ENCODE measurements at places on chromosomes 2 and 18.
A peak's percentile ranks its signal among the peaks of the same experiment; 100 is the strongest.

- DNase-seq, result no peak
Observed at GRCh38 chr2:190912726-190913125, 32.1 kb downstream of the GLS start.

- DNase-seq, result peak; percentile 92
Observed at GRCh38 chr18:77052297-77052982, 80.1 kb downstream of the MBP start.

- DNase-seq, result no peak
Observed at GRCh38 chr2:216918088-216918680, 58.3 kb upstream of the TNP1 start.

GRCh38 chr2:10916953-10917352, 5.2 kb downstream of the KCNF1 start:
- no peak for DNase-seq

- DNase-seq, result no peak
Observed at GRCh38 chr2:47264143-47264542, 109.0 kb upstream of the STPG4 start.

DNA sequence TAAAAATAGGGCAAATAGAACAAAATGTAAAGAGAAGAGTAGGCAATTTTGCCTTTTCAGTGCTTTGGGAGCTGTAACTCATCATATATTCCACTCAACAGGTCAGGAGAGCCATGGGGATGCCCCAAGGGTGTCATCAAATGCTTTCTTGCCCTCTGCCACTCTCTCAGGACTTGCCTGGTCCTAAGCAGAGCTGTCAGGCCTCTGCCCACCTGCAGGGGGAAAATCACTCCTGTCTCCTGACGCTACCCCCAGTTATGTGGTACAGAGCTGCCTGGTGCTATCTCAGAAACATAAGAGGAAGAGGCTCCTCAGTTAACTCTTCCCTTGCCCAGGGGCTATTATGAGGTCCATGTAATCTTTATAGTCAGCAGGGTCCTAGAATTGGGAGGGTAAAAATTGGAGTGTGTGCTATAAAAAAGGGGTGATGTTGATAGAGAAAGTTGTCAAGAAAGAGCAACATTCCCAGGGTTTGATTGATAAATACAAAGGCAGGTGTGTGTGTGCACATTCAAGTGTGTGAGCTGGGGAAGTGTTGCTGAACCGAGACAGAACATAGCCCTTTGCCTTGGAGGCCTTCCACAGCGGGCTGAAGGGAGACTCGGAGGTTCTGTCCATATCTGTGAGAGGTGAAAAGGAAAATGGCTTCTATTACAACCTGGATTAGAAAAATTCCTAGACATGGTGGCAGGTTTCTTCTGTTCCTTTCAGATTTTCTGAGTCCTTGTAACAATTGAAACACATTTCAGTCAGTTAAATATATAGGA, 25.4 kb downstream of the PTPRM start:
- no peak for DNase-seq

DNA sequence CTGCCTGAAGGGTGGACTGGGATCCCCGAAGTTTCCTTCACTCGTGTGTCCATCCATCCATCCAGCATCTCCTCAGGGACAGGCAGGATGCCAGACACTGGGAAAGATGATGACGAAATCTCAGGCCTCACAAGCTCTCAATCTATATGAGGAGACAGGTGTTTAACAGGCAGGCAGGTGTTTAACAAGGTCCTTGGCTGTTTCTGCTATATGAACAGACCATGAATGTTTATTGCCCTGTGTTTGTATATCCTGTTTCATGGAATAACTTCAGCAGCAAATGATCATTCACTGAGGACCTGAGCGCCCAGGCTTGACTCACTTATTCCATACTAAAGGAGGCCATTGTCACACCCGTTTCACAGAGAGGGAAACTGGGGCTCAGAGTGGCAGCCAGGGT, 685.8 kb upstream of the HS6ST1 start:
- DNase-seq, result no peak

- DNase-seq, result no peak
Observed at GRCh38 chr2:74242354-74243071, 44.1 kb downstream of the MTHFD2 start.

DNA sequence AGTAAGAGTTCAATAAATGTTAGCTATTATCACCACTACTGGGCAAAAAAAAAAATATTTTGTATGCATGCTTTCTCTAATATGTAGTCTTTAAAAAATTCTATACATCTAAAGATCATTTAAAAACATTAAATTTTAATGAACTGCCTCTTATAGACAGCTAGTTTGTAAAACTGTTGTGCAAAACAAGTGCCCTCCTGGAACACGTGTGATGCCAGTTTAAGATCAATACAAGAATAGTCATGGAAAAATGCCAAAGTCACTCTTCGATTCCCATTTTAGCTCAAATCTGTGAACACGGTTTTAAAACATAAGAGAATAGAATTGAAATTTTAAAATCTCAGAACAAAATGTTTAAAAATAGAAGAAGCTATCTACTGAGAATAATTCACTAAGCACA, 242.5 kb upstream of the SMAD7 start:
- no peak for DNase-seq

DNA sequence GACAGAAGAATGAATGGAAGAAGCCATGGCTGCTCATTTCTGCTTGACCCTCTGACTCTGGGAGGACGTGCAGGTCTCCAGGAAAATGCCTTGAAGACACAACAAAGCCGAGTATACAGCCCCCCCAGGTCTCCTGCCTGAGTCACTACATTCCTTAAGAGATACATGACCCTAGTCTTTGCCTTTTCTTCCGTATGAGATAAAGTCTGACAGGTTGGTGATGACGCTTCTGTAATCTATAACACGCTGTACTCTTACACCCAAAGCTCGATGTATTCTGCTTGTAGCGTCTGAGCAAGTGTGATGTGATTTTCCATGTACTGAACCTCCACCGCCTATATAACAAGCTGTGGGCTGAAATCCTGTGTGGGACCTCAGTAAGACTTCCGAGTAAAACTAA, 77.3 kb downstream of the KCTD1 start:
- DNase-seq, result no peak

DNA sequence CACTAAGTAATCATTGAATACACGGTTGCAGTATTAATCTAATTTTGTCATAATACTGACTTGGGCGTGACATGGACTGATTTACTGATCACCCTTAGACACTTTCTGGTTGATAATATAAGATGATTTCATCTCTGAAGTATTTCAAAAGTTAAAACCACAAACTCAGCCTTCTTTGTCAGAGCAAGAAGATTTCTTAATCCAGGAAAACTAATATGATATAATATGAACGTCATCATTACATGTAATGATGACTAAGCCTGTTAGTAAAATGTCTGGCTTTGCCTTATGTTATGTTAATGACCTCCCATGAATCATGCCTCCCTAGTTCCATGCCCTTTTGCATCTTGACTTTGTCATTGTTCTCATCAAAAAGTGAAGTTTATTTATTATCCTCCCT, 1325.0 kb upstream of the CDH2 start:
- no peak for DNase-seq

DNA sequence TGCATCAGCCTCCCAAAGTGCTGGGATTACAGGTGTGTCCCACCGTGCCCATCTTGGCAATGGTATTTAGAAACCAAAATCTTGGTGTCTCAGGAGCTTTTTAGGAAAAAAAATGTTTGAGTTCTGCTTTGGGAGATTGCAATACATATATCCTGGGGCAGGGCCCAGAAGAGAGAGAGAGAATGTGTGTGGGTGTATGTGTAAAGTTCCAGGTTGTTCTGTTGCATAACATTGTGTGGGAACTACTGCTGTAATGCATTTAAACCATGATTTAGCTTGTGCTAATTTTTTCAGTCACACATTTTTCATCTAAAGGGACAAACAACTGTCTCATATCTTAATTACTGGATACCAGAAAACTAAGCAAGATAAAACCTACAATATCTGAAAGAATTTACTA, 70.8 kb upstream of the NABP1 start:
- no peak for DNase-seq

GRCh38 chr2:182593394-182593975, 122.6 kb upstream of the DNAJC10 start:
- peak; percentile 53 for DNase-seq

DNA sequence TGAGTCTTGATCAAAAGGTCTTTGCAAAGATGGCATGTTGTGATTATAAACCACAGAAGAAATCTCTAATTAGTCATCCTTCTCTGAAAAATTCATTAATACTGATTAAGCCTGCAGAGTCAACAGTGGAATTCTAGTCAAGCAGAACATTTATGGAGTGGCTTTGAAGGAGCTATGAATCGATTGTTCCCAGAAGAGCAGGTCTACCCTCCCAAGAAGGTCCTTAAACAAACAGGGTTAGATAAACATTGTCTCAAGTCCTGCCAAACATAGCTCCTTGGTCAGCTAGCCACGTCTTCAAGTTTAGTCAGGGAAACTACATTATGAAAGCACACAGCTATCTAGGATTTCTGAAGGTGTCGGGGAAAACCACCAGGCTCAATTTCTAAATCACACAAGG, 88.9 kb downstream of the ITGA4 start:
- no peak for DNase-seq

DNA sequence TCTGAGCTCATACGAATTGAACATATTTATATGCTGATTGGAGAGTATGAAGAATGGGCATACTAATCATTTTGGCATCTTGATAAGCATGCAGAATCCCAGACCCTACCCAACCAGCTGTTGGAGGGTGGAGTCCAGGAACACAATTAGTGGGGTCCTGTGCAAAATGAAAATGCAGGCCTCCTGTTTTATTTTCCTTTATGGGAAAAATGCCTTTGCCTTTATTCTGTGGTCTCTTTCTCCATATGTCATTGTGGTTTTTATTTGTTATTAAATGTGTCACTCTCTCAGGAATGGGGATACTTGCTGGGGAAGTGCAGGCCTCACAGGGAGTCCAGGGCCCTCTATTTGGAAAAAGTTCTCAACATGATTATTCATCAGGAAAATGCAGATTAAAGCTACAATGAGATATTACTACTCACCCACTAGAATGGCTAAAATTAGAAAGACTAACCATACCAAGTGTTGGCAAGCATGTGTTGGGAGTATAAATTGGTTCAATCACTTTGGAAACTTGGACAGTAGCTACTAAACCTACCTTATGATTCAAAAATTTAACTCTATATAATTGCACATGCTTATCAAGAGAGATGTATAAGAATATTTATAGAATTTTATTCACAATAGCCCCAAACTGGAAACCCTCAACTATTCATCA, 223.1 kb upstream of the FBXO11 start:
- no peak for DNase-seq

- DNase-seq, result no peak
Observed at GRCh38 chr2:211159972-211160371, 603.6 kb downstream of the CPS1 start.

DNA sequence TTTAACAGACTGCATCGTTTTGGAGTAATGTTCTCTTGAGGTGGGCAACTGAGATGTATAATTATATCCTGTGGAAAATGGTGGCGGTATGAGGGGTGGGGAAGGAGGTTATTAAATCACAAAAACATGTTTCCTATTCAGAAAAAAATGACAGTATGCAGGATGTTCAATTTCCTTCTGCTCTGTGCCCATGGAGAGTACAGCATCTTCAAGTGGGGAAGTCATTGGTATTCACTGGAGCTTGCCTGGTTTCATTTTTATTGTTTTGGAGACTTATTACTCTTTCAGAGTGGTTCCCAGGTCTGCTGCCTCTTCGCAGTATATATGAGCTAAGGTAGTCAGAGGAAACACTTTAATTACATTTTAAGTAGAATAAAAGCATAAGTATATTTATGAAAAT, 318.8 kb upstream of the RAB12 start:
- no peak for DNase-seq

DNA sequence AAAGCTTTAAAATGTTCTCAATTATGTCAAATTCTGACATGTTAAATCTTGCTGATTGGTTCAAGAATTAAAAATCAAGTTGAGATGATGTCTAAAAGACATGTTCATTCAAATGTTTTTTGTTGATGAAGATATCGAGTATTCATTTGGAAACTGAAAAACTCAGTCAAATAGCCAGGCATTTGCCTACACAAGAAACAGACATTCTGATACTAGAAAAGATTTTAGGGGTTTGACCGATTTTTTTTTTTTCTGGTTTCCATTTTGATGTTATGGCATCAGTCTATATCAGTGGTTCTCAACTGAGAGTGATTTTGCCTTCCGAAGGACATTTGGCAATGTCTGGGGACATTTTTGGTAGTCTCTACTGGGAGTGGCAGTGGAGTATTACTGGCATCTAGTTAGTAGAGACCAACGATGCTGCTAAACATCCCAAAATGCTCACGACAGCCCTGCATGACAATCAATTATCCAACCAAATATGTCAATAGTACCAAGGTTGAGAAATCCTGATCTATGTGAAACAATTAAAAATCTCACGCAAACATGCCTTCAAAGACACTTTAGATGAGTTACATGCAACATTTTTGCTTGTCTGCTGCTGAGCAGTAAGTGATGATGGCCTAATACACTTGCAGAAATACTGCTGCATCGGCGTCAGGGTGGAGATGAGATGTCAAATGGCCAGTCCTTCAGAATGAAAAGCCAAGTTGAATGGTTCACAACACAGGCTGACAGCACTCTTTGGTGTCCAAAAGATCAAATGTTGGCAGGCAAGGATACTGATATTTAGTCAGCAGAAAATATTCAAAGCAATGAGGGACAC, 12.5 kb downstream of the RASGRP3 start:
- DNase-seq, result no peak

DNA sequence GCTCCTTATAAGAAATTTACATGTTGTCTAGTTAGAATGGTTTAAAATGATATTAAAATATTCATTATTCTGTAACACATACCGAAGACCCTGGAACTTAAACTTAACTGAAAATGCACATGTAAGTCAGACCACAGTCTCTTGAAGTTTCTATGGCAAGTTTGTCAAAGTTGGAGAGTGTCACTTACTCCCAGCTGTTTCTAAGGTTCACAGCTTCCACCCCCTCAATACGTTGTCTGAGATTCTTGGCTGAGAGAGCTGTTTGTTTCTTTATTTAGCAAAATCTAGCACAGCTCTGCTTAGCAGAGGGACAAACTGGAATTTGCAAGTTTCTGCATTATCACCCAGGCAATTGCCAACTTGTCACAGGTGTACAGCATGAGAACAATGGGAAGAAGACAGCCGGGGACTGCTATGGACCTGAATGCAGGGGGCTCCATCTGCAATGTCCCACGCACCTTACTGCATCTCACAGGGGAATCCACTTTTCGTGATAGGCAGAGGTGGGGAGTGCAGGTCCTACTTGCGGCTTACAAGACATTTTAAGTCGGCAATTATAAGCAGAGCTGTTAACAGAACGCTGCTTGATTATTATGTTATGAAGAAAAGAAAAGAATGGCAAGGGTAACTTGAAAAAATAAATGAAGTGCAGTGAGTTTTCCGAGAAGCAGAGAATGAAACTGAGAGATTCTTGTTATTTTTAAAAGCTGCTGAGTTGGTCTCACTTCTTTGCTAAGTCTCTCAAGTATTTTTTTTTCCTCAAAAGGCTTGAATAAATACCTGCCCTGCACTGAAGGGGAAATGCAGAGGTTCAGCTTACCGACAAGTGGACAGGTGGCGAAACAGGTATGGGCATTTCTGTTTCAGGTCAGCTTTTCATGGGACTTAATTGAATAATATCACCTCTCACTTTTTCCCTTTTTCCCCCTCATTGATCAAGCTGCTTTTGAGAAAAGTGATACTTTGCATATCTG, 1072.1 kb upstream of the FANCL start:
- DNase-seq, result no peak

Data from putamen (tissue), 1 donor.